ENCODE measurements at places on chromosomes 1 and 21.

DNA sequence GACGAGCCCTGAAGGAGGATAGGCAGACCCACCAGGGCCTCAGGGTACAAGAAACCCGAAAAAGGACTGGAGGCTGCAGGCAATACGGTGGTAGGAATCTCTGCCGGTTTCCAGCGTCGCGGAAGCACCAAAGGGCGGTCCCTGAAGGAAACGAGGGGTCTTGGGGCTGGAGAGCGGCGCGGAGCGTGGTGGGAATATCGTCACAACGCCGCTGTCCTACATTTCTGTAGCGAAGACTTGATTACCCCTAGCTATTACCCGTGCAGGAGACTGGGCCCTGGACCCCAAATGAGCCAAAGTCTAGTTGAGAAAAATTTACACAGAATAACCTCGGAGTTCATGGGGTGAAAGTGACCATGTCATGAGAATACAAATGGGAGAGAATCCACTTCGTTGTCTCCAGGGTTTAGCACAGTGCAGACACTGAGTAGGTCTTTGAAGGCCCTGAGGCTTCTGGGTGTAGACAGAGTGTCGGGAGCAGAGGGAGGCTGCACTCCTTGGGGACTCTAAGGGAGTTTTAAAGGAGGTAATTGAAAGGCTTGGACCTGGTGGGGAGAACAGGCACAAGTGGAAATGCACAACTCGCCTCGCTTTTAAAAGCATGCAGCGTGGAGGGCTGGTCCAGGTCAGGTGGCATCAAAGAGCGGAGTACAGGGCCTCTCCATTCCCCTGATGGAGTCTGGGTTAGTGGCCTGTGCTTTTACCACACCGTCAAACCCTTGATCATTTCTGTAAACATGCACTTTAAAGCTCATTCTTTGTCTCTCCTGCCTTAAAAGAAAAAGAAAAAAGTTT, 1.5 kb downstream of the ATP1A1 start:
- peak; percentile 32 for DNase-seq

DNA sequence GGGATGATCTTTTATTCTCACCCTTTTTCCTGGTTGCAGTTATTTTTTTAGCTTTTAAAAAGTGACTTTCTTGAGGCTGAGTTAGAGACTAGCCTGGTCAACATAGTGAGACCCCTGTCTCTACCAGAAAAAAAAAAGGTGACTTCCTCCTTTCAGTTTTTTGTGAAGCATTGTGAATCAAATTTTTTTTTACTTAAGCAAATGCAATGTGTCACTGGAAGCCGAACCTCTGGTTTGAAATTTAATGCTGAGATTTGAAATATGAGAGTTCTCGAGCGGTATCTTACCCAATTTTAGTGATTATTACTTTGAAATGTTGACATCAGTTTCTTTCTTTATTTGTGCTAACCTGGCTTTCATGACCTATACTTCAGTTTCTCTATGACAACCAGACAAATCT, 3.6 kb downstream of the CAP1 start:
- DNase-seq = no peak

DNA sequence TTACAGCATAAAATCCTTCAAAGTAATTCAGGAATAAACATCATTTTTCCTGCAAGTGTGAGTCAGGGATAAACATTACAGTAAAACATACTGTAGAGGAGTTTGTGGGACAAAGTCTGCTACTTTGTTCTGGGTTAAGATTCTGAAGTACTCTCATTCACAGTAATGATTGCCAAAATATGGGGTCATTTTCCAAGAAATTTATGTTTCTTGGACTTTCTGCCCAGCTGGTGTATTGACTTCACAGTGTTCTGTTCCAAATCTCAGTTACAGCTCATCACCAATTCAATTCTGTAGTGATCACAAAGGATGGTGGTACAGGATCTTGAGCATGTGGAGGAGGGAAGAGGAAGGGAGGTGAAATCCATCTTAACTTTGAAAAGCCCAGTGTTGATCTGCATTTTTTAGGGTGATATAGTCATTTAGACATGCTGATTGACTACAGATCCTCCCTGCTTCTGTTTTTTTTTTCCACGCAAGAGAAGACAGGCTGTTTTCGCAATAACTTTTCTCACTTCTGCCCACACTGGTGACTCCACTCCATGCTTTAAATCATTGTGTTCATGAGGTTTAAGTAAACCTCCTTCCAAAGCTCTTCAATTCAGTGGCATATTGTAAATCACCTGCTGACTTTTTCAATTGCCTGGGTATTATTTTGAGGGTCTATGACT, 60.4 kb upstream of the C1orf53 start:
- no peak for DNase-seq

DNA sequence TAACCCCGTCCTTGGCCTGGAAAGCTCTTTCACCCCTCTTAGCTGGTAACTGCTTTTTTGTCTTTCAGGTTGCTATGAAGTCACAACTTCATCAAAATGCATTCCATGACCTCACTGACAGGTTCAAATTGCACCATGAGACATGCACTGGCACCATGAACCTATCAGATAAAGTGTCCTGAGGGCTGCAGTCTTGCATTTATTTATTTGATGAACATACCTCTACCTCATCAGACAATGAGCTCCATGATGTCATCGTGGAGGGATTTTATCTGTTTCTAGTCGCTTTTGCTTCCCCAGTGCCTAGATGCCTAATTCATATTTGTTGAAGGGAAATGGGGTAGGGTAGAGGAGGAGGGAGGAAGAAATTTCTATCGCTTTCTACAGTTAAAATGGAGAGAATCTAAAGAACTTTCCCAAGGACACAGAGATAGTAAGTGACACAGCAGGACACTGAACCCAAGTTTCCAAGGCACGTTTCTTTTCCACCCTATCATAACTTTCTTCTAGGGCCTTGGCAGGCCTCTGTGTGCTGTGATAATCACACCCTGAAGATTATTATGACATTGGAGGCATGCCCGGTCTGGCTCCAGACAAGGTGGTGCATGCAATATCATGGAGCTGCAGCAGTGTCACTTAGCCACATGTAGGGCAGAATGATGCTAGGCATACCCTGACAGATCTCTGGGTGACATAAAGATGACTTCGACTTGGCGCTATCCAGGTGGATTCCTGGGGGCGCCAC, 69.5 kb downstream of the CD58 start:
- DNase-seq = no peak

Measured in RPMI8226 (cell line).